Tibial nerve (tissue), 4 donors: ENCODE measurements at places on chromosomes 3 and 15. TPM values are rescaled to one million over a fixed set of nuclear protein-coding genes. Genes with fewer than 3 reads are reported as not detected.
A peak's percentile ranks its signal among the peaks of the same experiment; 100 is the strongest.

GRCh38 chr15:26177816-26178215, 314.7 kb upstream of the ATP10A start:
- no peak for DNase-seq

GRCh38 chr3:149977386-149977785, 6.7 kb upstream of the PFN2 start:
- no peak for DNase-seq

- no peak for DNase-seq
These were observed 613.5 kb upstream of the EPHA6 start for GRCh38 chr3:96200897-96201296.

Gene TIGIT
- total RNA-seq = 0.60 TPM

GRCh38 chr3:156787001-156787400, 39.2 kb upstream of the LEKR1 start:
- no peak for DNase-seq

- DNase-seq = no peak
These were observed 808.7 kb upstream of the NECTIN3 start for GRCh38 chr3:110262896-110263295.

DNA sequence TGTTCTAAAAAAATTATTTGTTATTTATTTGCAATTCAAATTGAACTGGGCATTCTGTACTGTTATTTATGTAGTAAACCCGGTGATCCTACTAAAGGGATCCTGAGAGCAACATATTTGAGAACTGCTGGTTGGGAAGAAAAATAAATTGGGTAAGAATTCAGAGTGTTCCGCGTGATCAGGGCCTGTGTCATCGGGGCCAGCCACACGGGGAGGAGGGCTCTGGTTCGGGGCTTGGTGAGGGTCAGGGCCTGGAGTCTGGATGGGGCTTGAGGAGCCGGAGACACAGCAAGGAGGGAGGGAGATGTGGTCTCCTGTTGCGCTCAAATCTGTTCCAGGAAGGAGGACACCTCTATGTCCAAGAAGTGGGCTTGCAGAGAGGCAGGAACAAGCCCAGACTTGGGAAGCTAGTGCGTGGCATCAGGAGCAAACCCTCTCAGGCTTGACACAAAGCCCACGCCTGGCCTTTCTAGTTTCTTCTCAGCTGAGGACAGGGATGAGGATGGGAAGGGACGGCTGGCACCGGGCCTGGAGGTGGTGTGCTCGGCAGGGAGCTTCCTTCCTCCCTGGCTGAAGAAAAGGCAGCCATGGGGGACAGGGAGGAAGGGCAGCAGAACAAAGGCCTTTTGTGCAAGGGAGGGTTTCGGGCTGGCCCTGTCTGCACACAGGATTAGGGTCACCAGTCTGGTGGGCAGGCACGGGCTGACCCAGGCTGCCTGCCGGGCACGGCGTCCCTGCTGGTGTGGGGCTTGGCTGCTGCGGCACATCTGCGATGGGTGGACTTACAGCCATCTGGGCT, 22.9 kb upstream of the FBLN2 start:
- DNase-seq = no peak

DNA sequence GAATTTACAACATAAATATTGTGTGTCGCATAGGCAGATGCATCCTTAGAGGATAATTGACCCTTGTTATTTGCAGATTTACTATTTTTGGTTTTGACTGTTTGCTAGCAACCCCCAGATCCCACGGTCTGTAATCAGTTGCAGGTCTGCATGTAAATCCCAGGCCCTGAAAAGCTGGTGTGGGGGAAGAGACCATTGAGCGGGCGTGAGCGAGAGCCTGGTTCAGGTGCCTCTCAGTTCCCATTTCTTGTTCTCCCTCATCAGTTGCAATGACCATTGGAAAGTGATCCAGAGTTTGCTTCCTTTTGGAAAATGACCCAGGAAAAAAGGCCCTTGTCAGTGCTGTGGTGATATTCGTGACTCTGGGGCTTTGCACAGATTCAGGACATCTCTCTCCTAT, 238.9 kb downstream of the UACA start:
- DNase-seq = no peak

DNA sequence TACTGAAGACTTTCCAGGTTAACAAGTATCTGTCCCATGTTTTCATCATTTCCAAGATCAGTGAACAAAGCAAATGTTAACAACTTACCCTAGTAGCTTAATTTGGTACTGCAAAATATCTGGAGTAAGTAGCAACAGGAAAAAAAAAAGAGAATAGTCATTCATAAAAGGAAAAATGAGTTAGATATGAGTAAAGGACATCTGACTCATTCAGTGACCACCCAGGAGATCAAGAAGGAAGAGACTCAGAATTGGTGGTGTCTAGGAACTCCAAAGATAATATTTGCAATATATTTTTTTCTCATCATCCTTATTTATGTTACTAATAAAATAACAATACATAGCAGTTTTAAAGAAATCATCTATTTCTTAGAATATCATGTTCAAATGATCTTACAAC, 253.8 kb upstream of the COL8A1 start:
- DNase-seq = no peak

- peak; percentile 62 for DNase-seq
These were observed at the start of gene TJP1 for GRCh38 chr15:29822100-29822683. TSS of gene TJP1 (minus strand) at chr15:29822468. CDS start at chr15:29822028, 440 bp downstream.

DNA sequence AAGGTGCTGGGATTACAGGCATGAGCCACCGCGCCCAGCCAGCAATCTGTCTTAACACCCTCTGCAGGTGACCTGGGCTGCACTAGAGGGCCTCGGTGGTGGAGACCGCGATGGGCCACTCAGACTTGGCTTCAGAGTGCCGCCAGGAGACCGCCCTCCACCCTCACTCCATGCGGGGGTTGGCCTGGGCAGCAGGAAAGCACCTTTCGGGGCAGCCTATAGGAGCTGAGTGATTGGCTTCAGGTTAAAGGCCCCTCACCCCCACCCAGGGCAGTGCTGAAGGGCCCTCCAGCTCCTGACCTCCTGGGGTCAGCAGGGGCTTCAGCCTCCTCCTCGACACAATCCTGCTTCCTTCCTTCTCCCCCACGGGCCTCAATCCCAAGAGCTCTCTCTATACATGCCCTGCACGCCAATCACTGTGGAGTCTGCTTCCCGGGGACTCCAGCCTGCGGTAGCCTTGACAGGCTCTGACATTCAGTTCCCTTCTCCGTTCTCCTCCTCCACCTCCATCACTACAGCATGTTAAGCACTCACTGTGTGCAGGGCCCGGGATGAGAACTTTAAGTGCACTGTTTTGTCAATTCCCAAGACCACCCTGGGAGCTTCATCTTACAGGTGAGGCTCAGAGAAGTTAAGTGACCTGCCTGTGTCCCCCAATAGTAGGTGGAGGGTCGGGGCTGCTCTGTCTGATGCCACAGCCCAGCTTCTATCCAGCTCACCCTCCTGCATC, 225.3 kb downstream of the XXYLT1 start:
- DNase-seq = no peak

GRCh38 chr3:73484656-73485248, 140.0 kb downstream of the PDZRN3 start:
- no peak for DNase-seq

GRCh38 chr3:187183210-187183862, 13.9 kb upstream of the RTP1 start:
- no peak for DNase-seq

GRCh38 chr3:51371943-51372557, 13.0 kb upstream of the MANF start:
- no peak for DNase-seq

- DNase-seq = no peak
These were observed 55.2 kb upstream of the TRAK1 start for GRCh38 chr3:42035816-42036482.
